ENCODE measurements at places on chromosomes 16 and 17.
A peak's percentile ranks its signal among the peaks of the same experiment; 100 is the strongest.

GRCh38 chr17:57629470-57629869, 115.6 kb downstream of the CCDC182 start:
- DNase-seq, result no peak

DNA sequence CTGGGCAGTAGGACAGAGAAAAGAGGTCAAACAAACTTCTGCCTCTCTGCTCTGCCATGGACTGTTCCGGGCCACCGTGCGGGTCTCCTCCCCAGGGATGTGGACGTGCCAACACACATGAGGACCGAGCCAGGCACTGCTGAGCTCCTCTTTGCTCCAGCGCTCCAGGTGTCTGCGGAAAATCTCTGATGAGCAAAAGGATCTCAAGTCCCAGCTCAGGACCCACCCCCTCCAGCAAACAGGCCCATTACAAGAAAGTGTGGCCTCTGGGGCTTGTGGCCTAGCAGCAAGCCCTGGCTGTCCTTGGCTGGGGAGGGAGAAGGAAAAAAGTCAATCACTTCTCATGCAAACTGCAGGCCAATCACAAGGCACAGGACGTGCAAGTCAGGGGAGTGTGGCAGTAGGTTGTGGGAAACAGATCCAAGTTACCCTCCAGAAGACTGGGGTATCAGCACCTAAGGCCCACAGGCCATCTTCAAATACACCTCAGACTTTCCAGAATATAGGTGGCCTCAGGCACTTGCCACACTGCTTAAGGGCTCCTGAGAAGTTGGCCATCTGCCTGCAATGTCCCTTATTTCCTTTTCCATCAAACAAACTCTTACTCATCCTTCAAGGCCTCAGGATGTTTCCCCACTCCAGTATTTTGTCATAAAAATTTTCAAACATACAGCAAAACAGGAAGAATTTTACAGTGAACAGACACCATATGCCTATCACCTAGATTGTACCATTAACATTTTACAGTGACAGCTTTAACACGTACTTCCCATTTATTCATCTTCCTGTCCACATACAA, 36.0 kb upstream of the SREBF1 start:
- DNase-seq, result no peak

- DNase-seq, result peak; percentile 47
These were observed 26.2 kb downstream of the ENDOV start for GRCh38 chr17:80441133-80441578.

GRCh38 chr17:28327709-28328108, 7.6 kb downstream of the IFT20 start:
- no peak for DNase-seq

- DNase-seq, result no peak
These were observed 21.5 kb downstream of the MYO18A start for GRCh38 chr17:29158488-29159275.

DNA sequence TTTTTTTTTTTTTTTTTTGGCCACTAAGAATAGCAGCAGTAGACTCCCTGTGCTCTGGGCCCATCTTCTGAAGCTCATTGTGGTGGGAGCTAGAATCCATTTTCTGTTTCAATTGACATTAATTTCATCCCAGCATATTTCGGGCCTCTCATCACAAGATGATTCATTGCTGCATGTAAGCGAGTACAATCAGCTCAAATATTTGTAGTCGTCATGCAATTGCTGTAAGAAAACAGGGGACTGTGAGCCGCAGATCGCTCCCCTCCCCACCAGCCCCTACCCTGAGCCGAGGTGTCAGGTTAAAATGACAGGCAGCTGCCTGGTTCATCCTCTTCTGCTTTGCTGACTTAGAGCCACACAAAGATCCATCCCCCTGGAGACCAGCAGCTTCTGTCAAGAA, 358.8 kb upstream of the CDH5 start:
- DNase-seq, result no peak

GRCh38 chr16:65068151-65068740, 53.6 kb downstream of the CDH11 start:
- DNase-seq, result no peak
